COR-L47 (cell line): ENCODE measurements at places on chromosomes 12 and 14.

- DNase-seq, result no peak
Measured at GRCh38 chr12:106442575-106442974, 85.0 kb downstream of the POLR3B start.

DNA sequence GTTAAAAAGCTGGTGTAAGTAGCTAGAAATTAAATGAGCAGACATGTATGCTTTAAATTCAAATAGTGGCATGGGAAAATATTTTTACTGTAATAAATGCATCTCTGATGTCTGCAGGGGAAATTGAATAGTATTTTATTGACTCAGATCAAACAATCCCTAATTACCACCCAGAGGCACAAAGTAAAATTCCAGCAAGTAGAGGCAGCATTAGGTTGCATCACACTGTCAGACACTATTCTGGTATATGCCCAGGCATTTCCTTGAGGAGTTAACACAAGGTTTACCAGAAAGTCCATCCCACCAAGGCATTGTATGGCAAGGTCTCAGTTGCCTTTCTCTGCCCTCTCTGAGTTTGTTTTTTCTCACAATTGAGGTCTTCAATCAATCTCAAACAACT, 201.6 kb upstream of the KITLG start:
- no peak for DNase-seq

- DNase-seq, result no peak
Measured at GRCh38 chr12:32548691-32549281, 130.3 kb upstream of the DNM1L start.

- no peak for DNase-seq
Measured at GRCh38 chr12:6866920-6867412, 365 bp upstream of the TPI1 start.

- no peak for DNase-seq
Measured at GRCh38 chr14:102754370-102755262, 22.6 kb upstream of the TRAF3 start.

GRCh38 chr14:67079846-67080245, 109.4 kb upstream of the GARIN2 start:
- DNase-seq, result no peak

GRCh38 chr12:10155966-10156365, 16.0 kb downstream of the OLR1 start:
- no peak for DNase-seq

DNA sequence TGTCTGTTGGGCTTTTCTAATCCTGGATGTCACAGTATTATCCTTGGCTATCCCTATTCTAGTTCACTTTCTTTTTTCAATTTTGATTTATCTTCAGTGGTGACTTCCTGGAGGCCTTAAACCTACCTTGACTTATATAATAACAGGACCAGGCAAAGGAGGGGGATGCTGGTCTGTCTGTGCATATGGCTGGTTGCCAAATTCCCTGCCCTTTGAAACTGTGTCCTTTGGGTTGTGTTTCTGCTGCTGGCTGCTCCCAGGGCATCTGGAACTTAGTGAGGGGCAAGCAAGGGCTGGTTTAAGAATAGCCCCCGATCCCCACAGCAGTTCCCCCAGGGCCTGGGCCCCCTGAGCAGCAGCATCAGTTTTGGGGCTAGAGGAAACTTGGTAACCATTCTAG, 96.0 kb upstream of the MAX start:
- DNase-seq, result no peak

DNA sequence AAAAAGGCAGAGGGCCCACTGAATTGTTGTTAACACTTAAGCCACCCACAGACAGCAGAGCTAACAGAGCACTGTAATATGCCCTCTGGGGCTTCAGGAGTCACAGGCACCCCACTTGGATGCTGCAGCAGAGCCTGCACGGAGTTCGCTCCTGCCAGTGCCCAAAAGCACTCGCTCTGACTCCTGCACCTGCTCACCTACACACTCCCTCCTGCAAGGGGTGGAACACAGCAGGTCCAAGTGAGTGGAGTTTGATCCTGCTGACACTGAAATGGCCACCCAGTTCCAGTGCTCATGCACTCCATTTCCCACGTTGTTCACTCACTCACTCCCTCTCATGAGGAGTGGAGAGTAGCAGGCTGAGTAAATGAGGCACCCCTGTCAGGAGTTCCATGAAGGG, 68.8 kb downstream of the OSBPL8 start:
- no peak for DNase-seq

DNA sequence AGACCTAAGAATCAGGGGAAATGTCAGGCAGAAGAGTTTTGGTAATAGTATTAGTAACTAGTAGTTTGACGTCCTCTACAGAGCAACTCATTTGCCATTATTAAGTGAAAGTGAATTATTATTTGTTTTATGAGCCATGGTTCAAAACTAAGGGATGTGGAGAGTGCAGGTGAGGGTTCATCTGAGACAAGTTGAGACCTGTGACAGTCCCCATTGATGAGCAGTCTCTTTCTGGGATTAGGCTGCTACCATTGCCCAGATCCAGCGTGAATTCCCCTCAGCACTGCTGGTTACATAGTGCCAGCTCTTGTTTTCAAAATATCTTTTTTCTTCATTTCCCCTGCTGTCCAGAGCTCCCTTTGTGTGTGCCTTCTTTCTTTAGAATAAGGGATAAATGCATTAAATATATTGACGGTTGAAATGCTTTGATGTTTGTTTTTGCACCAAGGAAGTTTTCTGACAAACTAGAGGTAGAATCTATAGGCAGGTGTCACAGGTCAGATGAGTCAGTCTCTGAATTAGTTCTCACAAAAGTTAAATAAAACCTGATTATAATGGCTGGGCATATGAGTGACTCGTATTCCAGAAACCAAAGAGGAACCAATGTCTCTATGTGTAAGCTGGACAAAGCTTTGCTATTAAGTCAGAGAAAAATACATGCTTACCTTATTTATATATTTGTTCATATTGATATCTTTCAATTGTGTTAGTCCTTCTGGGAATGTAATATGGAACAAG, 381.4 kb downstream of the TMEM117 start:
- DNase-seq, result no peak

DNA sequence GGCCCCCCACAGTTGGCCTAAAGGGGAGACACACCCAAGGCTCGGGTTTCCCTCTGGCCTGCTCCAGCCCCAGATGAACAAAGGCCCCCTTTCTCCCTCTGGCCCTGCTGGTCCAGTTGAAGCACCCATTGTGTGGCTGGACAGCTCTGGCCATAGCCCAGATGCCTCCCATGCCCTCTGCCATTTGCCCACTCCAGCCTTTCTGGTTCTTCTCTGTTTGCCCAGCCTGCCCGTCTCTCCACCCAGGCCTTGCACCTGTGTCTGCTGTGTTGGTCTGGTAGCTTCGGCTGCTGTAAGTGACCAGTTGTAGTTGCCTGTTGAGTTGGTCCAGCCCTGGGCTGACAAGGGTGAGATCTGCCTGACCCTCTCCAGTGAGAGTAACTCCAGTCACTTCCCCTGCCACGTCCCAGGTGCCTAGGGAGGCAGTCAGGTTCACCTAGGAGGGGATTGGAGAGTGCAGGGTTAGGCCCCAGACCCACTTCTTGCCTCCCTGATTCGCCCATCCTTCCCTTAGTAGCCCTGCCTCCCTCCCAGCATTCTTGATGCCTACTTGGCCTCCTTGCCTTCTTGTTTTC, 3.0 kb downstream of the B4GALNT1 start:
- DNase-seq, result no peak
